ENCODE measurements at places on chromosomes 12 and 14.
A peak's percentile ranks its signal among the peaks of the same experiment; 100 is the strongest.

DNA sequence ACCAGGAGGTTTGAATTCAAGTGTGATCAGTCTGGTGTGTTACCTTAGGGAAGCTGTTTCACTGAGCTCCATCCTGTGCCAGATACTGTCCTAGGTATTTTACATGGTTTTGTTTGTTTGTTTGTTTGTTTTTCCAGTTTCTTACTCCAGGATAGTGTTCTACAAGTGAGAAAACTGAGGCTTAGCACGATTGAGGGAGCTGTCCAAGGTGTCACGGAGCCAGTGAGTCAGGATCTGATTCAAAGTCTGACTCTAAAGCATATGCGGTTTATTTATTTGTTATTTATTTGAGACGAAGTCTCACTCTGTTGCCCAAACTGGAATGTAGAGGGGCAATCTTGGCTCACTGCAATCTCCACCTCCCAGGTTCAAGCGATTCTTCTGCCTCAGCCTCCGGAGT lies 79.7 kb upstream of the GNG2 start:
- peak; percentile 36 for DNase-seq

DNA sequence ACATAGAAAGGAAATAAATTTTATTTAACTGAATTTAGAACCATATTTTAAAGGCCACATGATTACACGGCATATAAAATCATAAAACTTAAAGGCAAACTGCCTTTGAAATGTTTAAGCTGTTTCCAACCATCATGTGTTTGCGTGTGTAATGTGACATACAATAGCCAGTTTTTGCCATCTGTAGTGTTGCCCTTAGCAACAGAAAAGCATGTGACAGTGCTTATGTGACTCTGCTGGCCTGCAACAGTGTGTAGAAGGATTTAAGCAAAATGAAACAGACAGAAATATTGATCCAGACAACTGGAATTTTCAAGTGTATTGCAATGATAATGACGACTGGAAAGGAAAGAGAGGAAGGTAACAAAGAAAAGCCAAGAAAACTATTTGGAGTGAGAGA lies 49.5 kb downstream of the TSPAN19 start:
- DNase-seq: peak; percentile 9

DNA sequence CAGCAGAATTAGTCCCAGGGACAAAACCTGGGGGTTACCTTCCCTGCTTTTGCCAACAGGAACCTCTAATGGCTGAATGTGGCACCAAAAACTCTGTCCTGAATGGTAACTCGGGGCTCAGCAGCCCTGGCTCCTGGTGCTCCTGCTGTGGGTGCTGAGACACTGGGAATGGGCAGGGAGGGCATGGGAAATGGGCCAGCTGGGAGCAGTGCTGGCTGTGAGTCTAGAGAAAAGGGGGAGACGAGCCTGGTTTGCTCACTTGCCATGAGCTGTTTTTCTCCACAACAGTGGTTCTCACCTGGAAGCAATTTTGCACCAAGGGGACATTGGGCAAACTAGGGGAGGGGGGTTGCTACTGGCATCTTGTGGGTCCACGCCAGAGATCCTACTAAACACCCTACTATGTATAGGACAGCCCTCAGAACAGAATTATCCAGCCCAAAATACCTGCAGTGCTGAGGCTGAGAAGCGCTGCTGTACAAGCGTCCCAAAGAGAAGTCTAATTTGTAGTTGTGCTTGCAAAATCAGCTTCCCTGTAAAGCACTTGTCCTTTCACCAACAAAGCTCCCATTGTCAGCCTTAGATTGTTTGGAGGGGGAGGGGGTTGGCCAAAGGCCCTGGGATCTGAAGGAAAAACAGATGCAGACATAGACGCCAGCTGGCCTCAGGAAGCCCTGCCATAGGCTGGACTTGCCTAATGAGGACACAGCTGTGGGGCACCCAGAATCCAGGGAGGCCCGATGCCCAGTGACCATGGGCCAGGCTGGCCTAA lies 3.6 kb downstream of the LRRC74A start:
- DNase-seq: peak; percentile 81

DNA sequence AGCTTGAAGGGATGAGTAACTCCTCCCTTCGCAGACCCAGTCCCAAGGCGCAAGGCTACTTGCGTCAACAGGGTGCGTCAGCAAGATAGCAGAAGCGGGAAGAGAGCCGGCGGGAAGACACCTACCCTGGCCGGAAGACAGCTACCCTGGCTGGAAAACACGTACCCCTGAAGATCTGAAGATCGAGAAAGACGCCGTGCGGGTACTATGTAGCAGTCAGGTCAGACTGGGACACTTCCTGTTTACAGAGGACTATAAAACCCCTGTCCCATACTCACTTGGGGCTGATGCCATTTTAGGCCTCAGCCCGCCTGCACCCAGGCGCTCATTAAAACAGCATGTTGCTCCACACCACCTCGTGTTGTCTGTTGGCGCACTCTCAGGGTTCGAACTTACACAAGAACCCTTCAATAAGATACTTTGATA lies 80.9 kb downstream of the ABCD2 start:
- DNase-seq: no peak

- no peak for DNase-seq
Observed at GRCh38 chr14:76100236-76100635, 51.5 kb upstream of the GPATCH2L start.

GRCh38 chr12:26659930-26660329 lies 173.1 kb downstream of the ITPR2 start:
- no peak for DNase-seq

DNA sequence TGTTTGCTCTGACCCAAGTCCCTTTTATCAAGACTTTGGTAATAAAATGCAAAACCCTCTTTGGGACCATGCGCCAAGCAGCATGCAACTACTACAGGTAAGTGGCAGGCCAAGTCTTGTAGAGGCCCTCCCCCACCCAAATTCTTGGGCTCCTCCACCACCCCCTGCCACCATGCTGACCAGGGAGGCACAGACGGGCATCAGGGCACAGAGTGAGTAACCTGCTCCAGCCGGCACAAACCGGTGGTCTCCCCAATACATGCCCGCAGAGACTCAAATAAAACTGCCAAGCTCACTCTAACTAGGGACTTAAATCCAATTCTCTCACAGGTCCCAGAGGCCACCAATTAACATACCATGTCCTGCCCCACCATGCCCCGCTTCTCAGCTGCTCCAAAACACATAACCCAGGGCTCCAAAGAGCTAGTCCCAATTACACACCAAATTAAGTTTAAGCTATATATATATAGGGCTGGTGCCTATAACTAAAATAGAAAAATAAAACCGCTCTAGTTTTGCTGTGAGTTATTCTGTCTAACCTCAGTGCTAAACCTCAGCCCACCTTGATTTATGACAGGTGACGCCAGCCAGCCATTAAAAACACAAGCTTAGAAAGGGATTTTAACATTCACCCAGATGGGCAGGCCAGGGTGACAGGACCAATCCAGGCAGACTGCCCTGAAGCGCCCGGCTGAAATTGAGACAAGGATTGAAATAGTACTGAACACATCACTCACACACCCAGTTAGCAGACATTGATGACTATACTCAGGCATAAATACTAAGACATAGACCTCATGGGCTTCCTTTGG lies 81.0 kb downstream of the CLMN start:
- no peak for DNase-seq

- no peak for DNase-seq
Observed at GRCh38 chr14:94494085-94494484, 15.2 kb downstream of the SERPINA12 start.

DNA sequence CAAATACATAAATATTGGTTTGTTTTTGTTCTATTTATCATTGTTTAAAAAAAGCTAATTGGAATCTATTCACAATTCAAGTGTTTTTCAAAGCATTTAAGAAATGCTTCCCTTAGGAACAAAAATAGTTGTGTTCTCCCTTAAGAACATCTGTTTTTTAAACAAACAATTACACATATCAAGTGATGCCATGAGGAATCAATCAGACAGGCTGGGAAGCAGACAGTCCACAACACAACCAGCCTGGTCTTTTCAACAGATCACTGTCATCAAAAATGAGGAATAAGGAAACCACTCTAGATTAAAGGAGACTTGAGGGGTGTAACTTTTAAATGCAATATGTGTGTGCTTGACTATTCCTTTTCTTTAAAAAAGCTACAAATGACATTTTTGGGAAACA lies 25.5 kb downstream of the GALC start:
- no peak for DNase-seq

DNA sequence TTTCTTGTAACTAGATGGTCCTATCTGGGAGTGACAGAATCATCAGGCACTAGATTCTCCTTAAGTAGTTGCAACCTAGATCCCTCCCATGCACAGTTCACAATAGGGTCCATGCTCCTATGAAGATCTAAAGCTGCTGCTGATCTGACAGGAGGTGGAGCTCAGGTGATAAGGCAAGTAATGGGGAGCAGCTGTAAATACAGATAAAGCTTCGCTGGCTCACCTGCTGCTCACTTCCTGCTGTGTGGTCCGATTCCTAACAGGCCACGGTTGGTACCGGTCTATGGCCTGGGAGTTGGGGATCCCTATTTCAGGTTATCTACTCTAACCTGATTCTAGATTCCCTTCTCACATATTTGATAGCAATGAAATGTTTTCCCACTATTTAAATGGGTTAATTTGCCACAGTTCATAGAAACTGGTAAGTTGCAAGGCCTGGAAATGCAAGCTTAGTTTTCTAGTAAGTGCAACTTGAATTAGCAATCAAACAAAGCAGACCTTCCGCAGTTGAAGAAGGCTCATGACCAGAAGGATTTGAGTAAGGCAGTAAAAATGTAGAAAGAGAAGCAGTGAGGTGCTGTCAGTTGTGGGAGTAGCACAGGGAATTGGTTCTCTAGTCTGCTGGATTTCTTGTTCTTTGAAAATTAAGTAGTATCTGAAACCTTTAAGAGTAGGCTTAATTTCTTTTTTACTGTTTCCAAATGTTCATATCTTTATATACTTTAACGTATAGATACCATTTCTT lies 332.3 kb downstream of the EGLN3 start:
- peak; percentile 24 for DNase-seq

DNA sequence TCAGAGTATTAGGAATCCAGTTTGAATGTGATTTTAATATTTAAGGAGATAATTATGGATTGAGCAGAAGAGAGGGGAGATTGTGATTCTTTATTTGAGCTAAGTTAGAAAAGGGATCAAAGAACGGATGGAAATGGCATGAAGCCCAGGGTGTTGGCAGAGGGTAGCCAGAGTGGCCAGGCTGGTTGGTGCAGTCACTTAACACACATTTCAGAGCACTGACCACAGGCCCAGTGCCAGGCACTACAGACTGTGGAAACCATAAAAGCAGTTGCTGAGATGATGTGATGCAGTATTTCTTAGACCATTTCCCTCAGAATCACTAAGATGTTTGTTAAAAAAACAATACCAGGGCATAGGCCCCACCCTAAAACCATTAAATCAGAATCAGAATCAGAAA lies 167.7 kb upstream of the AMIGO2 start:
- DNase-seq: no peak

DNA sequence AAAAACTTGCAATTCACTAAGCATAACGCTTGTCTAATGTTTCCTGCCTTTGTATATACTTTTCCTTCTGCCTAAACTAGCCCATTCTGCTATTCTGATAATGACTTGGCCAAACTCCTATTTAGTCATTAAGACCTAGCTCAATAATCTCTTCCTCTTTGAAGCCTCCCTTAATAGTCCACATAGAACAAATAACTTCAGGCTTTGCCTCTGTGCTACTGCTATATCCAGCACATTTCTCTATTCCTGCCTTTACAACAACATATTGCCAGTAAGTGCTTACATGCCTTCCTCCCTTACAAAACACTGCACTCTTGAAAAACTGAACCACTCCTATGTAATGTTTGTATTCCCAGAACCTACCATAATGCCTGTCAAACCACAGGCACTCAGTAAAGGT lies 13.8 kb downstream of the PRICKLE1 start:
- DNase-seq: peak; percentile 29

- no peak for DNase-seq
Observed at GRCh38 chr12:90020014-90020413, 311.4 kb upstream of the ATP2B1 start.

DNA sequence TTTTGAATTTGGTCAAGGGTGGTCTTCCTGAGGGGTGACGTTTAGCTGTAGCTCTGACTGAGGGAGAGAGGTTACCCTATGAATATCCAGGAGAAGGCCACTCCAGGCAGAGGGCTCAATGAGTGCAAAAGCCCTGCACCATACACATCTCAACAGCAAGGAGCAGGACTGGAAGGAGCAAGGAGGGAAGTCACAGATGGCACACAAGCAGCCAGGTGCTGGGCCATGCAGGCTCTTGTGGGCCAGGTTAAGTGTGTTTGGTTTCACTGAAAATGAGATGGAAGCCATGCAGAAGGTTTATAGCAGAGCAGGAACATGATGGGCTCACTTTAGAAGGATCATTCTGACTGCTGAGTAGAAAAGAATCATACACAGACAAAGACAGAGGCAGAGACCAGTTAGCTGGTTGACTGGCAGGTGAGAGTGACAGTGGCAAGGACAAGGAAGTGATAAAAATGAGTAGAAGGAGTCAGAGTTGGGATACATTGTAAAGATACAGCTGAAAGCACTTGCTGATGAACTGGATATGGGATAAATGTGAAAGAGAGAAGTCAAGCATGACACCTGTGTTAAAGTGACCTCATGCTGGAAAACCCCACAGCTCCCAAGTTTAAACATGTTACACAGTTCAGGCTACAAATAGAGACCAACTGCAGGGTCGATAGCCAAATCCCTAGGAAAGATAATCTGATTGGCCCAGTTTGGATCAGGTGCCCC lies 81.2 kb downstream of the PRKD1 start:
- no peak for DNase-seq

DNA sequence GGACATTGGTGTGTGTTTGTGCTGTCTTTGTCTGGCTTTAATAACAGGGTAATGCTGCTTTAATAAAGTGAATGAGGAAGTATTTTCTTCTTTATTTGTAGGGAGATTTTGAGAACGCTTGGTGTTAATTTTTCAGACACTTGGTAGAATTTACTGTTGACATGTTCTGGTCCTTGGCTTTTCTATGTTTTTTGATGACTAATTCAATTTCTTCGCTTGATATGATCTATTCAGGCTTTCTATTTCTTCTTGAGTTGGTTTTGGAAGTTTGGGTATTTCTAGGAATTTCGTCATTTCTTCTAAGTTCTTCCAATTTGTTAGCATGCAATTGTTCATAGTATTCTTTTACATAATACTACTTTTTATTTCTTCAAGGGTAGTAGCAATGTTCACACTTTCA lies 167.8 kb downstream of the TTC6 start:
- DNase-seq: no peak

DNA sequence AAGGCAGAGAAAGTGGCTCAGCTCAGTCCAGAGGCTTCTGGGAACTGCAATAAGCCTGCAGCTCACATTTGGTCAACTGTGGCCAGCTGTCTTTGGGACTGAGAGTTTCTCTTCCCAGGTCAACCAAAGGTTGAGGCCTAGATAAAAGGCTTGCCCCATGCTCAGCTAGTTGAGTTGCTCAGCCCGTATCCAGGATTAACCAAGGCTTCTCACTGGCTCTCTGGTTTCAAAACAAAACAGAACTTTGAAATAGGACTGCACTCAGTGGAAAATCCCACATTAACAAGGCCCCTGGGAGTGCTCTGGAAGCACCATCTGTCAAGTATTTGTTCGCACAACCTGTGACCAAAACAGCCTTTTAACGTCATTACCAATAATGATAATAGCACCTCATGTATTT lies 40.3 kb upstream of the NUAK1 start:
- no peak for DNase-seq

- peak; percentile 3 for DNase-seq
Observed at GRCh38 chr14:57136669-57137328, 131.9 kb downstream of the EXOC5 start.
